ENCODE measurements at places on chromosomes 1 and 21. TPM values are rescaled to one million over a fixed set of nuclear protein-coding genes. Genes with fewer than 3 reads are reported as not detected.

- peak; percentile 91 for DNase-seq
Measured at GRCh38 chr1:12208764-12209494, 20.9 kb upstream of the VPS13D start.

DNA sequence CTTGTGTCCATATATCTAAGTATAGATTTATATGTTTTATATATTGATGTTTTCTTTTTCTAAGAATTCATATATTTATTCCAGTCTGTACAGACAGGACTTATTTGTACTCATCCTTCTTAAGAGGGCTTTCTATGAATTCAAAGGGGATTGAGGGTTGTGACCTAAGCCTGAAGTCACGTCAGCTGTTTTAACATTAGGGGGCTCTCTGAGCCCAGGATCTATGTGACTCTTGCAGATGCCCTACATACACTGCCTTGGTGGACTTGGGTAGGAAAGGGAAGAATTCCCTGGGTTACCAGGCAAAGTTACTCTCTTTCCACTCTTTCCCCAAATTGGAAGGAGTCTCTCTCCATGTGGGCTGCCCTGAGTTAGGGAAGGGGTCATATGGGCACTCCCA is 283.8 kb upstream of the DAB1 start:
- no peak for DNase-seq

DNA sequence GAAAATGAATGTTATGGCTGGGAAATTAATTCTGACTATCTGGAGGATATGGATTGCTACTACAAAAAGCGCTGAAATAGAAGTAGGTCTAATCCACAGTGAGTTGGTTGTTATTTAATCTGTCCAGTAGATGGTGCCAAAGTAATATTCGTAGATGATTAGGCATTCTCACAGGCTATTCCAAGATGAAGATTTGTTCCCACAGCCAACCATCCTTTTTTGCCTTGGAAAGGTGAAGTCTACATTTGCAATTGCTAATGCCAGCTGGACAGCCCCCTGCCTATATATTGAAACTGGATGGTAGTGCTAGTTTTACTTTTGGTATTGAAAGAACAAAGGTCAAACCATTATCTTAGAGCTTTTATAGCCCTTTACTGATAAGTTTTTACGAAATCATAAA is 43.8 kb downstream of the RBM11 start:
- no peak for DNase-seq

GRCh38 chr21:25557180-25557579 is 50.1 kb downstream of the MRPL39 start:
- DNase-seq: no peak

DNA sequence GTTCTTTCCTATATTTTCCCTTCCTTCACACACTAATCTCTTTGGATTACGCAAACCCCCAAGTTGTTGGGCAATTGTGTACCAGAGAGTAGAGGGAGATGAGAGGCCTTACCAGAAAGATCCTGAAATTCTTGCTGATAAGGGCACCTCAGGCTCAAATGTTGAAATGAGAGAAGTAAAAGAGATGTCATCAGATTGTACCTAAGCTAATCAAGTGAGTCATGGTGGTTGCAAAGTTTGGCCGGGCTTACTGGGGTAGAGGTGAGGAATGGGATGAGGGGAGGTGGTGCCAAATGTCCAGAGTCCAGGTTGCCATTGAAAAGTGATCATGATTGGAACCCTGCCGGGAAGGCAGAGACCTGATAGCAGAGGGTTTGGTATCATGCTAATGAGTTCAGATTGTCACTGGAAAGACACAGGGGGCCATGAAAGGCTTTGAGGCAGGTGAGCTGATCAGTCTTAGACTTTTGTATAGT is 43.1 kb downstream of the OPTC start:
- DNase-seq: no peak

DNA sequence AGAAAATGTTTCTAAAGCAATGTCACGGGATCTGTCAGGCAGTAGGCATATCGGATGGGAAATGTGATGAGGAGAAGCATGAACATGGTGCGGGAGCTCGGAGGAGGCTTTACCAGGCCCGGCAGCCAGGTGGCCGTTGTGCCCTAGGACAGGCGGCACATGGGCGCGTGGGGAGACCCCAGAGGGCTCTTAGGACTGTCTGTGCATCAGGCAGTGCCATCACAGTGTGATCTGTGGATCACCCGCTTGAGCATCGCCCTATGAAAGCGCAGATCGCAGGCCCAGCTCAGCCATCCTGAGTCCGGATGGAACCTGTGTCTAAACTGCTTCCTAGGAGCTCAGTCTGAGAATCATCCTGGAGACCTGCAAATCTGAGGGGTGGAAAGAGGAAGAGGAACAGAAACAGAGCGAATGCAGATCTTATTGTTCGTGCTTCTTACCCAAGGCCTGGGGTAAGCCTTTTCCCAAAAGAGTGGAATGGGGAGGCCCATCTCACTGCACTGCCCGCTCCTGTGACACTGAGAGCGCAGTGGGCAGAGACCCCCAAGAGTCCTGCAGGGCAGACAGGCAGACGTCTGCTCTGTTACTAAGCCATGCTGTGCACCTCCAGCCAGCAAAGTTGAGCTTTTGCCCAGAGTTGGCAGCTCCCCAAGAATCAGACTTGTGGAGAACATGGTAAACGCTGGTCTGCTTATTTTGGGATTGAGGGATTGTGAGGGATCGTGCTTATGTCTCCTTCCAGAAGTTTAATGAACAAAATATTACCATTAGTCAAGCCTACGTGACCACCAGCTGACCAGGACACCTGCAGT is 251.0 kb downstream of the RHOU start:
- peak; percentile 84 for DNase-seq

The EXO1 gene
- 0.52 TPM for polyA plus RNA-seq

GRCh38 chr21:14687268-14687625 is 141.1 kb upstream of the SAMSN1 start:
- no peak for DNase-seq

DNA sequence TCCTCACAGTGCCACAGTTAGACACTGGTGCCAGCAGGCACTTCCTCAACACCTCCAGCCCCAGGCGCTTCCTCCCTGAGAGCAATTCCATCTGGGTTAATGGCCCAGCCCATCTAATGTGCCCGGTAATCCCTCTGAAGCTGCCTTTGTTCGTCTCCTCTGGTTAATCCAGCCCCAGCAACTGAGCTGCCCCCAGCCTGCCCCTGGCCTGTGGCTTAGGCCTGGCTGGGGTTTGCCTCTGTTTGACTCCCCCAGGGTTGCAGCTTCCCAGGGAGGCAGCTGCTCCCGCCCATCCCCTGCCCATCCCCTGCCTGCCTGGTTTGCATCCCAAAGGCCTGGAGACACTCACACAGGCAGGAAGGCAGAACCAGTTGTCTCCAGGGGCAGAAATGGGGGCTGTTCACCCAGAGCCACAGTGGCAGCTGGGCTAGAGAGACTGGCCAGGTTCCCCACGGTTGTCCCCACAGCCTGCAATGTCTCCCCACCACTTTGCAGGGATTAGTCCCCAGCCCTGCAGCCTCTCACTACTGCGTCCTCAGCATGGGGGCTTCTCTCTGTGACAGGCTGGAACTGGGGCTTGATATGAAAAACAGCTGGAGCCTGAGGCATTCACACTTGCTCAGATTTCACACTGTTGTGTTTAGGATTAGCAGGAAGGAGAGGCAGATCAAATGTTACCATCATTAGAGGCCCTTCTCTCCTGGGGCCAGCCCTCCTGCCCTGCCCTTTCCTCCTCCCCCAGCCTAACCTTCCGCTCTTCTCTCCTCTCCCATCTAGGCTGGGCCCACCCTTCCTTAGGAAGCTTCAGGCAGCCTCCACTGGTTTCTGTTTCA is 120.2 kb downstream of the TLR5 start:
- no peak for DNase-seq

The ARHGAP30 gene
- polyA plus RNA-seq: 1.6 TPM

DNA sequence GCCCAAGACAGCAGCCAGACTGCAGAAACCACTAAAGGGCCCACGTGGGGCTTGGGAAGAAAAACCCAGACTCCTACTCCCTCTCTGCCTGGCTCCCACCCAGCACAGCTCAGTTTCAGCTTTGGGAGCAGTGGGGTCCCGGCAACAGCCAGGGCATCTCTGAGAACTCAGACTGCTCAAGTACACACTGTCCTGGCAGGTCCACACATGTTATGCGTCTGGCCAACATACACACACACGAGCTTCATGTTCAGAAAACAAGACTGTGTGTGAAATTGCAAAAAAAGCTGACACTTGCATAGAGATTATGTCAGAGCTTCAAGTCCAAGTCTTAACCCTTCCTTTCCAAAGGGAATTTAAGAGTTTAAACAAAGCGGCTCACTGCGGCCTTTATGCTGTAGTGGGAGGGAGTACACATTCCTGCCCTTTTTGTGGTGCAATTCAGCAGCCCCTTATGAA is 136.6 kb upstream of the CD34 start:
- DNase-seq: peak; percentile 85

- peak; percentile 87 for DNase-seq
Measured at GRCh38 chr1:180954005-180954800, 41.5 kb downstream of the KIAA1614 start.

GRCh38 chr1:242641461-242641860 is 117.0 kb upstream of the PLD5 start:
- no peak for DNase-seq

The DIRAS3 gene
- 58.3 TPM for polyA plus RNA-seq

The LZIC gene
- 24.6 TPM for polyA plus RNA-seq

GRCh38 chr1:151384584-151384983 is 12.1 kb upstream of the SELENBP1 start:
- no peak for DNase-seq

GRCh38 chr1:197366996-197367395 is 98.9 kb downstream of the CRB1 start:
- peak; percentile 33 for DNase-seq

The PER3 gene
- 17.7 TPM for polyA plus RNA-seq

The ESRRG gene
- polyA plus RNA-seq: 0.07 TPM

Data from ovary (tissue), 10 donors.